ENCODE measurements at places on chromosomes 13 and 19.

- DNase-seq, result peak; percentile 90
Observed at GRCh38 chr19:48630296-48631063, 6.7 kb downstream of the DBP start.

GRCh38 chr13:39875111-39875987 is 219.9 kb downstream of the COG6 start:
- no peak for DNase-seq

- DNase-seq, result no peak
Observed at GRCh38 chr19:18203408-18203862, 407 bp downstream of the RAB3A start.

GRCh38 chr19:10431254-10431942 is 11.1 kb downstream of the PDE4A start:
- DNase-seq, result no peak

- DNase-seq, result no peak
Observed at GRCh38 chr13:27415116-27415515, 9.3 kb upstream of the GTF3A start.

GRCh38 chr13:92317066-92317465 is 909.5 kb upstream of the GPC6 start:
- DNase-seq, result no peak

DNA sequence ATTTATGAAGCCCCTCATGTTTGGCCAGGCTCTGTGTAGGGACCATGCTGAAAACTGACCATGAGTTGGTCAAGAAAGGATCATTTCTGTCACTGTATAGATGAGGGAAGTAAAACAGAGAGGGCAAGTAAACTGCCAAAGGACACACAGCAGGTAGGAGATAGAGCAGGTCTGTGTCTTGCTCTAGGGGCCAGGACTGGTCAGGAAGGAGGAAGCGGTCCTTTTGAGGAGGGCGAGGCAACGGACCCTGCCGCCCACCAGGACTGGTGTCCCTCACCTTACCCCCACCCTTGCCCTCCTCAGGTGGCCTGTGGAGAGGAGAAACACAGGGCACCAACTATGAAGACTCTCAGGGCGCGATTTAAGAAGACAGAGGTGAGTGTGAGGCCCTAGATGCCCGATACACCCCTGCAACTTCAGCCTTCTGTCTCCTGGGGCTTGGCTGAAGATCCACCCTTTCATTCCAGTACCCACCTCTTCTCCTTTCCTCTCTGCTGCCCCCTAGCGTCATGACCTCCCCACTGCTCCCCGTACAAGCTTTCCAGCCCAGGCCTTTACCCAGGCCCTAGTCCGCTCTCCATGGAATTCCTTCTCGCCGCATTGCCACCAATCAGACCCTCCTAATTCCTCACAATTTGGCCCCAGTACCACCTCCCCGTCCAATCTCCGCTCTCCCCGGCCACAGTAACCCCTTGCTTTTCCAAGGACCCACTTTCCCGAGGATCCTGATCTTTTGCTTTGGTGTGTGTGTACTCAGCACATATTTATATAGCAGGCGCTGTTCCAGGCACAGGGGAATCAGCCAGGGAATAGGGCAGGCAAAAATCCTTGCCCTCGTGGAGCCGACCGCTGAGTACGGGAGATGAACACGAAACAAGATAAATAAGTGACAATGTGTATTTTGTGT is 3.9 kb downstream of the ANKRD24 start:
- DNase-seq, result peak; percentile 76

Data from HT-29 (cell line).